ENCODE measurements at places on chromosomes 12 and 14.

DNA sequence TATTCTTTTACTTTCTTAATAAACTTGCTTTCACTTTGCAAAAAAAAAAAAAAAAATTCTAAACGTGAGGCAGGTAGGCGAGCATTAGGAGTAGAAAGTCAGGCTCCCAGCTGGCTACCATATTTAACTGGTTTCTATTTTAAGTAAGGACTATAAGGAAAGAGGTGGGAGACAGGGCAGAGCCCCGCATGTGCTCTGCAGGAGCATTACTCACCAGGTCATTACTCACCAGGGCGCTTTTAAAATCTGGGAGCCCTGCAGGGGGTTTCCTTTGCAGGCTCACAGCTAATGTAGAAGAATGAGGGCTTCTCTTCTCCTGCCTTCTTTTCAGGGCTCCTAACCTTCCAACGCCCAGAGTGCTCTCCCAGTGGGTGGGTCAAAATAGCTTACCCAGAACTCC is 14.0 kb upstream of the DPF3 start:
- DNase-seq = no peak

- no peak for DNase-seq
These were observed 24.7 kb upstream of the B4GALNT1 start for GRCh38 chr12:57657744-57658143.

DNA sequence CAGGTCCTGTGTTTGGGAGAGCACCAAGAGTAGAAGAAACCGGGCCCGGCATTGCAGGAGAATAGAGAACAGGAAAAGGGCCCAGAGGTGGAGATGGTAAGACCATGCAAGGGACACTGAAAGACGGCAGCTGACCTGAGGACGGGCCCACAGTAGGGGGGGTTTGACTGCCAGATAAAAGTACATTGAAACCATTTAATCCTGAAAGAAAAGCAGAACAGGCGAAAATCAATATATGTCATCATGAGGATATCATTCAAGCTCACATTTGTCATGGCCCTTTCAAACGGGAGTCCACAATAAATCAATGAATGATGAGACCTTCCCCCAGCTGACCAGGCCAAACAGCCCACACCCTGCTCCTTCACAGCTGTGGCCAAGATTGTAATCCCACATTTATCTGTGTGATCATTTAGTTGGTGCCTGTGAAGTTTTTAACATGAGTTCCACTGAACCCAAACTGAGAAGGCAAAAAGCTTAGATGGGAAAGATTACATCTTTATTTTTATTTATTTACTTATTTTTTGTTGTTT is 39.5 kb downstream of the E2F7 start:
- no peak for DNase-seq

GRCh38 chr12:111942557-111942956 is 70.4 kb downstream of the TMEM116 start:
- no peak for DNase-seq

GRCh38 chr12:131061041-131061806 is 107.5 kb downstream of the ADGRD1 start:
- no peak for DNase-seq

GRCh38 chr12:55797550-55797949 is 20.0 kb downstream of the SARNP start:
- no peak for DNase-seq

DNA sequence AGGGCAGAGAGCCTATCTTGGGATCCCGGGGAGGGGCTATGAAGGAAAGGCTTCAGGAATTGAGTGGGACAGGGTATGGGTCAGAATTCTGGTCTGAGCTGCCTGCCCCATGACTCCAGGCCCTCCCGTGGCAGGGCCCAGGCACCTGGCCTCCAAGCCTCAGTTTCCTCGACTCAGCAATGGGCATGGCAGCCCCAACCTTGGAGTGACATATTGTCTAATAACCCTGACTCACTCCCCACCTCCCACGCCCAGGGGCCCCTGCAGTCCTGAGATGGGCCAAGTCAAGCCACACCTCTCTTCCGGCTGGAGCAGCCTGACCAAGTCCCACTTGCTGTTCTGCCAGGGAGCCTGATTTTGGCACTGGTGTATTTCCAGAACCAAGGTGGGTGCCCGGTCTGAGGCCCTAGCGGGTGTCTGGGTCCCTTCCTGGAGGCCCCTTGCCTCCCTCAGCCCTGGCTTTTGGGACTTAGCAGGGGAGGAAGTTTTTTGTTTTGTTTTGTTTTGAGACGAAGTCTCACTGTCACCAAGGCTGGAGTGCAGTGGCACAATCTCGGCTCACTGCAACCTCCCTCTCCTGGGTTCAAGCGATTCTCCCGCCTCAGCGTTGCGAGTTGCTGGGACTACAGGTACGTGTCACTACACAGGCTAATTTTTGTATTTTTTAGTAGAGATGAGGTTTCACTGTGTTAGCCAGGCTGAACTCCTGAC is 40.3 kb upstream of the RCOR1 start:
- DNase-seq = no peak

GRCh38 chr12:75528692-75529091 is 17.3 kb upstream of the KRR1 start:
- DNase-seq = no peak

GRCh38 chr12:13376610-13377373 is 180.3 kb downstream of the EMP1 start:
- no peak for DNase-seq

- DNase-seq = no peak
These were observed 290.4 kb downstream of the SLC16A7 start for GRCh38 chr12:59886131-59886733.

DNA sequence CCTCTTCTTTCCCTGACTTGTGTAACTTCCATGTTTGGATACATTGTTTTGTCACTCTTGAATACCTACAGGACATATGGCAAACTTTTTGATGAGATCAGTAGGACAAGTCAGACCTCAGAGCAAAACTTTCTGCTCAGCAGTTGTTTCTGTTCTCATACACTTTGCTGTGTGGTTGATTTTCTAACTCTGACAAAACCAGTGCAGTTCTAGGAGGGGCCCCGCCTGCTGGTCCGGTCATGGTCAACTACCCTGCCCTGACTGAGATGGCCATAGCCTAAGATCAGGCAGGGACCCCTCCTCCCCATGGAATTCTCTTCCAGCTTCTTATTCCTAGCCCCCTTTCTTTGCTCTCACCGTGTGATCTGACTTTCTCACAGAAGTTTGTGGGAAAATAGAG is 92.8 kb downstream of the OTOGL start:
- DNase-seq = no peak

GRCh38 chr14:101895256-101895655 is 69.1 kb upstream of the DYNC1H1 start:
- no peak for DNase-seq

GRCh38 chr12:90280564-90281058 is 572.0 kb upstream of the ATP2B1 start:
- no peak for DNase-seq

DNA sequence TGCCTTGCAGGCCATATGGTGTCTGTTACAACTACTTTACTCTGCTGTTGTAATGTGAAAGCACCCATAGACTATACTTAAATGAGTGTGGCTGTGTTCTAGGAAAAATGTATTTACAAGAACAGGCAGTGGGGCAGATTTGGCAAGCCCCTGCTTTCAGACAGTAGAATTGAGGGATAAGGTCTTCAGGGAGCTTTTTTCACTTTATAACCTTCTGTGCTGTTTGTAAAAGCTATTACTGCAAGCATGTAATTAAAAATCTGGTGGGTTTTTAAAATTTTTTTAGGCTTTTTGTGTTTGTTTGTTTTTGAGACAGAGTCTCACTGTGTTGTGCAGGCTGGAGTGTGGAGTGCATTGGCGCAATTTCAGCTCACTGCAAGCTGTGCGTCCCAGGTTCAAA is 73.9 kb downstream of the VEZT start:
- no peak for DNase-seq

GRCh38 chr12:114555451-114555850 is 128.5 kb downstream of the TBX3 start:
- no peak for DNase-seq

DNA sequence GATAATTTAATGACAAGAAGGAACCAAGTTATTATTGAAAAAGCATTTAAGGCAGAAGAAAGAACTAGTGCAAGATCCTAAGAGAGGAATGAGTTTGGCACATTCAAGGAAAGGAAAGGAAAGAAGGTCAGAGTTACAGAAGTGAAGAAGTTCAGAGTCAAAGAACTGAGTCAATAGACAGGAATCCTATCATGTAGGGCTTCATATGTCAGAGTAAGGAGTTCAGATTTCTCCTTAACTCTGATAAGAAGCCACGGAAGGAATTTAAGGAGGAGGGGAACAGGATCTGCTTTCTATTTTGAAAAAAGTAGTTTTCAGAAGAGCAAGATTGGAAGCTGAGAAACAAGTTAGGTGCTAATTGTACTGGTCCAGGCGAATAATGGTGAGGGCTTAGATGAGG is 223.1 kb upstream of the FOXN3 start:
- no peak for DNase-seq

DNA sequence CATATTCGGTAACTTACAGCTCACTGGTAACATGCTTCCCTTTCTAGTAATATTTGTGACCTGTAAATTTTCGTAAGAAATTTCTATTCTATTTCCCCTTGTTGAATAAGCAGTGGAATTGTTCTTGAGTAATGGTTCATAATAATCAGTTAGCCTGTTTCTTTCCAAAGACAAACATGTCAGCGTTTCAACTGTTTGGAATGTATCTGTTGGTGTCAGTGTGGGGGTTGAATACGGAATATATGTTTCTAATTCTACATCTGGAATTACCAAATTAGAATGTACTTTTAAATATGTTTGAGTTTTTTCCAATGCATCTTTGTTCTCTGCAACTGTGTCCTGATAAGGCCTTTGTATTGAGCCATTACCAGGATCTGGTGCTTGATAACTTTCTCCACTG is 2.0 kb downstream of the BBS10 start:
- DNase-seq = no peak

DNA sequence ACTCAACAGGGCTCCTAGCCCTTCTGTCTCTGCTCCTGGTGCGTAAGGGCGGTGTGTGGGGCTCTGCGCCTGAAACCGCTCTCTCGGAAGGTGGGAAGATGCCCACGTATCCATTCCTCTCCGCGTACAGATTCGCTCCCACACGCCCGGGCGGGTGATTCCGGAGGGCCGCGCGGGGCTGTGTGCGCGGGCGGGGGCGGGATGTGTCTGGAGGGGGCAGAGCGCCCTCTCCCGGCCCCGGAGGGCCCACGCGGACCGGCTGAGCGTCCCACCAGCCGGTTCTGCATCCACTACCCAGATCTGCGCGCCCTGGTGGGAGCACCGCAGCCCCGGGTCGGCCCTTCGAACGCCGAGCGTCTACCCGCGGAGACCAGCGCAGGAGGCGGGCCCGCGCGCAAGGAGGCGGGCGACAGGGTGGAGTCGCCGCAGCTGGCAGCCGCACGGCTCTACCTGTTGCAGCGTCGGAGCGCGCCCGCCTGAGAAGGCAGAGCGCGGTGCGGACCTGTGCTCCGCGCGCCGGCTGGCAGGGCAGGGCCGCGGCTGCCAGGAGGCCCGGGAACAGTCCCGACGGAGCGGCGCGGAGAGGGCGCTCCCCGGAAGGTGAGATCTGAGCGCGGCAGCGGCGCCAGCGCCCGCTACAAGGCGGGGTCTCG is 1.4 kb upstream of the KCNK13 start:
- peak; percentile 57 for DNase-seq

DNA sequence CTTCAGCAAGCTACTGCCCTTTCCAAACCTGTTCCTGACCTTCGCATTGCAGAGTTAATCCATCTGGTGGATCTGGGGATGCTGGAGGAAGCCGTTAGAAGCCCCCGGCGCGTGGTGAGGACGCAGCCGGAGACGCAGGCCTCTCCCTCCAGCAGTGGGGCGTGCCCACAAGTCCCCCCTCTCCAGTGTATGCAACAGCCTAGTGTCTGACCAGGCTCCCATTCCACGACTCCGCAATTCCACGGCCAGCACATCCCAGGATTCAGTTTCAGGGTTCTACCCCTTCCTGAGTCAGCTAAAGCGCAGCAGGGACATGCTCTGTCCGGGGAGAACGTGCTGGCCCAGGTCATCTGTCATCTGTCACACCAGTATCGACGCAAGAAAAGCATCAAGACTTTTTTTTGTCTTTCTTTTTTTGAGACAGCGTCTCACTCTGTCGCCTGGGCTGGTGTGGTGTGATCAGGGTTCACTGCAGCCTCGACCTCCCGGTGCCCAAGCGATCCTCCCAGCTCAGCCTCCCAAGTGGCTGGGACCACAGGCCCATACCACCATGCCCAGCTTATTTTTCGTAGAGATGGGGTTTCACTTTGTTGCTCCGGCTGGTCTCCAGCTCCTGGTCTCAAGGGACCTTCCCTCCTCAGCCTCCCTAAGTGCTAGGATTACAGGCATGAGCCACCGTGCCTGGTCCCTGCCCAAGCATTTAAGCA is 8.0 kb upstream of the DYNC1H1 start:
- DNase-seq = no peak

DNA sequence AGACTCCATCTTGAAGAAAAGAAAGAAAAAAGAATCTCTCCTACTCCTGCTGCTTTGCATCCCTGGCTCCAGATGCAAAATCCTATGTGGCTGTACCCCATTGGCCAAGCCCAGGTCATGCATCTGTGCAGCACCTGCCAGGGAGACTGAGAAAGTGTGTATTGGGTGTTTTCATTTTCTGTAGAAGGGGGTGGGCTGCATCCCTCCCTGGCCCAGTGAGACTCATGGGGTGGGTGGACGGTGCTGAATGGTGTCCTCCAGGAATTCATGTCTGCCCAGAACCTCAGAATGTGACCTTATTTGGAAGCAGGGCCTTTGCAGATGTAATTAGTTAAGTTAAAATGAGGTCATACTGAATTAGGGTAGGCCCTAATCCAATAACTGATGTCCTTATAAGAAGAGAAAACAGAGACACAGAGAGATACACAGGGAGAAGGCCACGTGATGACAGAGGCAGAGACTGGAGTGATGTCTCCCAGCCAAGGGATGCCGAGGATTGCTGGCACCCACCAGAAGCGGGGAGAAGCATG is 23.2 kb downstream of the MOAP1 start:
- DNase-seq = no peak

DNA sequence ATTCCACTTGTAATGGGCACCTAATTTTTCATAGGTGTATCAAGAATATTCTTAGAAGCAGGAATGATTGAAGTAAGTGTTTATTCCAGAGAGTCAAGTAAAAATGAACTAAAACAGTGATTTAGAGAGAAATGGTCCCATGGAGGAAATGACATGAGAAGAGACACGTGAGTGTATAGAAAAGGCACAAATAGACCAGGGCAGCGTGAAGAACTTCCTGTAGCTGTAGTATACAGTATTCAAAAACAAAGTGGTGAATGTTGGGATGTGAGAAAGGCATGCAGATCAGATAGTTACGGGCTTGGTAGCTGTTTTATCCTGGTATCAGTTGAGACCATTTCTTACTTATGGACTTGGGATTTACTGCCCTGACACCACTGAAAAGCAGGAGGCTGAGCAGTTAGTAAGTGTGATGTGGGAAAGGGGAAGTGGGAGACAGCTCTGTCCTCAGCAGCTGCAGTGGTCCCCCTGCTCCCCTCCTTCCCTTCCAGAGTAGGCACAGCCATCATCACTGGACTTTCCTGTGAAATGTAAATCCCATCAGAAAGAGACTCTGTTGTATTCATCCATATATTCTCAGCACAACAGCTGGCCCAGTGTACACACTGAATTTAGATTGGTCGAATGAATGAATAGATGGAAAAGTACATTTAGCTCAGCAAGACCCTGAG is 16.8 kb upstream of the TESPA1 start:
- DNase-seq = no peak

GRCh38 chr12:123061441-123062205 is 81.1 kb downstream of the ARL6IP4 start:
- no peak for DNase-seq

GRCh38 chr12:74732826-74733225 is 195.2 kb downstream of the ATXN7L3B start:
- DNase-seq = no peak

- no peak for DNase-seq
These were observed 20.7 kb downstream of the PHLDA1 start for GRCh38 chr12:76010732-76011458.

Data from neuronal stem cell (in vitro differentiated cells).